Naive thymus-derived CD4-positive, alpha-beta T cell (primary cell): ENCODE measurements at places on chromosomes 3 and 15.

DNA sequence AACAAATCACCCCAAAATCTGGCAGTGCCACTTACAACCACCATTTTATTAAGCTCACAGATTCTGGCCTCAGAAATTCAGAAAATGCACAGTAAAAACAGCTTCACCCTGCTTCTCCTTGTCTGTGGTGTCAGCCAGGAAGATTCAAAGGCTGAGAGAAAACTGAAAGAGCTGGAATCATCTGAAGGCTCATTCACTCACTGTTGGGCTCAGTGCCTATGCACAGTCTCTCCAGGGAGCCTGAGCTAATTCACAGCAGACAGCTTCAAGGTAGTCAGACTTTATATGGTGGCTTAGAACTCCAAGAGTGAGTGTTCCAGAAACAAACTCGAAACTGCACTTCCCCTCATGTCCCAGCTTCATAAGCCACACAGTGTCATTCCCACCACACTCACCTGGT is 16.5 kb upstream of the PLOD2 start:
- no peak for DNase-seq

- no peak for DNase-seq
These were observed 23.4 kb downstream of the SMAD6 start for GRCh38 chr15:66725464-66725785.

- DNase-seq, result no peak
These were observed 161.9 kb downstream of the FNDC3B start for GRCh38 chr3:172201136-172201869.

DNA sequence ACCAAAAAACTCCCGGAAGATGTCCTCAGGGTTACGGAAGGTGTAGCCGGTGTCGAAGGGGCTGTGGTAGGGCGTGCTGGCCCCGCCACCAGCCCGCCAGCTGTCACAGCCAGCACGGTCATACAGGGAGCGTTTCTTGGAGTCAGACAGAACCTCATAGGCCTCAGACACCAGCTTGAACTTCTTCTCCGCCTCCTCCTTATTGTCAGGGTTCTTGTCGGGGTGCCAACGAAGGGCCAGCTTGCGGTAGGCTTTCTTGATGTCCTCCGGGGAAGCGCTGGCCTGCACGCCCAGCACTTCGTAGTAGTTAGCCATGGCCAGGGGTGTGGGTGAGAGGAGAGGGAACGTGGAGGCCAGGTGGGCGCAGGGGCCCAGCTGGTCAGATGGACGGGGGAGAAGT is 3.8 kb downstream of the DNAJB8 start:
- DNase-seq, result no peak

- peak; percentile 16 for DNase-seq
These were observed 38.2 kb downstream of the FILIP1L start for GRCh38 chr3:100075851-100076730.
